ENCODE measurements at places on chromosomes 6 and 20.

DNA sequence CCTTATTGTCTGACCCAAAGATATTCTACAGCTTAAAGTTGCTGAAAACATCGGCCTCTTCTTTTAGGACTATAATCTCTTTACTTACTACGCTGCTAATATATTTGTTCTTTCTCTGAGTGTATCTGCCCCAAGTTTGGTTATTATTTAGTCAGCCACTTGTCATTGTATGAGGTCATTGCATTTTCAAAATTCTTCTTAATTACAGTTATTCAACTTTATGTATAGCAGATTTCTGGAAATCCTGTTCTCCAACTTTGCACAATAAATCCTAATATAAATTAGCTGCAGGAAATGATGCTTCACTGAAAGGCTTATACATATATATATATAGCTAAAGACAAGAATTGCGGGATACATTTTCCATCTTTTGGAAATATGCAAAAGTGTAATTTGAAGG, 88.5 kb upstream of the HIVEP1 start:
- DNase-seq: no peak

GRCh38 chr20:63417097-63417737, 55.2 kb downstream of the KCNQ2 start:
- no peak for DNase-seq

DNA sequence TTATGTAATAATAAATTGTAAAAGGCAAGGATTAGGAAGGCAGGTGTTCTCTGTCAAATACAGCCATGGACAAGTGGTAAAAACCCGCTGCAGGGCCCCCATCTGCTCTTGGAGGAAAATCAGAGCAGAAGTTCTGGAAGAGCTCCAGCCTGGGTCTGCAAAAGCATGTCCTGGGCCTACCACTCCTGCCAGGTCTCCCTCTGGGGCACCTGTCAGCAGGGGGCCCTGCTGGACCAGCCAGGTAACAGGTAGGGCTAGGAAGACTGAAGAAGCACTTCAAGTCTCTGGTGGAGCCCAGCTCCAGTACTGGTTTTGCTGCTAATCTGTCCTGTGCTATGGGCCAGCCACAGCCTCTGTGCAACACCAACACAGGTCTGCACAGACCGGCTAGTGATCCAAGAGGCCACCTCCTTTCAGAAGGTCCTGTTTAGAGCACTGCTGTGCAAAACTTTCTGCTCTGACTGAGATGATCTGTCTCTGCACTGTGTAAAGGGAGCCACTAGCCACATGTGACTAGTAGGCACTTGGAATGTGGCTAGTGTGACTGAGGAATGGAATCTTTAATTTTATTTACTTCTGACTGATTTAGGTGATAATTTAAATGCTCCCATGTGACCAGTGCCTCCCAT, 30.2 kb downstream of the RRBP1 start:
- no peak for DNase-seq

- no peak for DNase-seq
These were observed 142.1 kb downstream of the MYB start for GRCh38 chr6:135323202-135323668.

DNA sequence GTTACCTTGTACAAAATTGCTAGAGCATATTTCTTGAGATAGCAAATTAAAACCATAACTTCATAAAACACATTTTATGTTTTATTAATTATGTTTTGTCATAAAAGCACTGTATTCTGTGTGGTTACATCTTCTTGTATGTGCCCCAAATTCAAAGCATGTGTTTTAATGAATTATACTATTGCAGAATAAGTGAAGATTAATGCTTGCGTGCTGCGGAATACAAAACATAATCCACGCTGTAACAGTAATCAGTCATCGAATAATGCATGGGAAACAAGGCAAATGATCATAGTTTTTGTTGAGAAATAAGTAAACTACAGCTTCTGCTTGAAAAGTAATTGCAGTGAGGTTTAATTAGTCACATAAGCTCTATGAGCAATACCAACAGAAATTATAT, 459.2 kb upstream of the SOX4 start:
- DNase-seq: no peak

DNA sequence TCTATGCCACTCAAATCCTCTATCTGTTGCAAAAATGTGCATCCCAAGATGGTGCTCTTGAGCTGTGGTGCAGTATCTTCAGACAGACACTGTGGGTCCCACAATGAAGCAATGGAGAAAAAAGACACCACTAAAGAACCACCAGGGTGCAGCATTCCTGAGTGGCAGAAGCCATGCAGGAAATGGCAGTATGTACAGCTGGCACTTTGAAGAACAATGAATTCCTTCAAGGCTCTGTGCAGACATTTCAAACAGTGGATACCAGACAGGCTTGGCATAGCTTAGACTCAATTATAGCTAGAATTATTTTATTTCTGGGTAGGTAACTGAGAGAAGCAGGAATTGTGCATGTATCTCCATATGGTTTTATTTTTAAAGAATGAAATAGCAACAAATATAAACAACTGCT, 24.0 kb upstream of the HDAC2 start:
- peak; percentile 84 for DNase-seq

DNA sequence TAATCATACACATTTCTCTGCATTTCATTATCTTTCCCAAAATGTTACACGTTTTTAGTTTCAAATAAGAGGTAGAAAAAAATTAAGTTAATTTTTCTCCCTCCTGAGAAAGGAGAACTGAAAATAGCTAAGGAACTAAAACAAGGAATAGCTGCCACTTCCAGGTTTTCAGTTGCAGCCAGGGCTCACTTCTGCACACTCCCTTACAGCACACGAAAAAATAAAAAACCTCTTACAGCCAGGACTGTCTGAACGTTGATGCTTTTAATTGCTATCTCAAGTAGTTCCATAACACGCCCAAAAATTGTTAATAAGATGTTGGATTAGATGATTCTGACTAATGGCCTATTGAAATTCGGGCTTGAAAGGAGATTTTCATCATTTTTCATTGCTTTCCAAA, 153.7 kb upstream of the THBS2 start:
- no peak for DNase-seq

DNA sequence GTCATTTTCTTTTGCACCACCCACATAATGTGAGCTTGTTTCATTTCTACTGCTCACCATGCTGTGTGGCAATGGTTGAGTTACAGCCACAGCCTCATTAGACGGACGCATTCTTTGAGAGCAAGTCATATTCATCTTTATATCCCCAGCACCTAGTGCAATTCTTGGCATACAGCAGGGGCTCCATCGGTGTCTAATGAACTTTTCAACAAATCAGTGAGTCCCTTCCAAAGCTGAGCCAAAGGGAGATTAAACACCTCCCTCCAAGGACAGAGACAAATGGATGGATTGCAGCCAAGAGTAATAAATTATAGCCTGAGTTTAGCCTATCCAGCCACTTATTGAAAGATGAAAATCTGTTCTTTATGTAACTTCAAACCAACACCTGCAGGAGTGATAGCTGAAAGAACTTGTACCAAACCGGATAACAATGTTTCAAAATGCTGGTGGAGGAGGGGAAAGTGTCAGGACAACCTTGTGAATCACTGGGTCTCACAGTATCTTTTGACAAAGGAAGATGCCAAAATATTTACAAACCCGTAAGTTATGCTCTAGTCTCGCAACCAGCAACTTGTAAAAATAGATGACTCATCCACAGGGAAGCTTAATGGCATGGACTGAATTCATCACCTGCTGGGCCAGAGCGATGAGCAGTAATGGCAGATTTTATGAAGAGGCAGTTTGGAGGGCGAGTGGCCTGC, 139.0 kb downstream of the PXDC1 start:
- peak; percentile 84 for DNase-seq

DNA sequence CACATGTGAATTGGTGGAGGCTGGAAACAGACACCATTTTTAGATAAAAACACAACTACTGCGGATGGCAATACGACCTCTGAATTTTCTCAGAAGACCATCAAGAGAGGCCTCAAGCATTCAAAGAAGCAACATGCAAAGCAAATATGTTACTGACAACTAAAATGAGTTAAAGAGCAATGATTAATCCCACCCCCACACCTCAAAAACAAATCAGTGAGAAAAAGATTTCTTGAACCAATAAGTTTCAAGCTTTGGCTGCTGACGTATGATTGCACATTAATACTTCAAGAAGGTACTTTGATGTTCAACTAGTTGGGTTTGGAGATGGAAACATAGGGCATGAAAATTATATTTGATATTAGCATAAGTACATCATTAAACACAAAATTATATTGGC, 982 bp downstream of the MMUT start:
- DNase-seq: no peak

DNA sequence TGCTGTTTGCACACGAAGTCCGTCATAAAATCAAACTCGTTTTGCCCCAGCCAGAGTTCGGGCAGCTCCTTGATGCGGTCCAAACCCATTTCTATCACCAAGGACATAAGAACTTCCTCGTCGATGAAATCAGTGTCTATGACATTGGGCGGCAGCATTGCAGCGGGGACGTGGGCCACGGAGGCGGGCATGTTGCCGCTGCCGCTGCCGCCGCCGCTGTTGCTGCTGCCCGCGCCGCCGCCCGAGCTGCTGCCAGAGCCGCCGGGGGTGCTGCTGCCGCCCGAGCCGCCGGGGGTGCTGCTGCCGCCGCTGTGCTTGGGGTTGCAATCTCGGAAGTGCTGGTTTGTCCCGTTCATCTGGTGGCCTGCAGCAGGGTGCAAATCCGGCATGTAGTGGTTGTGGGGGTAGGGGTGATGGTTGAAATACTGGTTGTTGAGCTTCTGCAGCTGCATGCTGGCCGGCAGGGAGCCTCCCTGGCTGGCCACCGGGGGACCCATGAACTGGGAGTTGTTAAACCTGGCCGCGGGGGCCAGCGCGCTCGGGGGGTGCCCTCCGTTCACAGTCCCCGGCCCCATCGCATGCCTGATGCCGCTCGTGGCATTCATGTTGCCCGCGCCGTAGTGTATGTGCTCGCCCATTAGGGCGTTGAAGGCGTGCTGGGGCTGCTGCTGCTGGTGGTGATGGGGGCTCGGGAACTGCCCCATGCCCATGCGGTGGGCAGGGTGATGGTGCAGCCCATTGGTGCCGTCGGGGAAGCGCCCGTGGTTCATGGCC, 1.1 kb downstream of the CITED2 start:
- DNase-seq: no peak

DNA sequence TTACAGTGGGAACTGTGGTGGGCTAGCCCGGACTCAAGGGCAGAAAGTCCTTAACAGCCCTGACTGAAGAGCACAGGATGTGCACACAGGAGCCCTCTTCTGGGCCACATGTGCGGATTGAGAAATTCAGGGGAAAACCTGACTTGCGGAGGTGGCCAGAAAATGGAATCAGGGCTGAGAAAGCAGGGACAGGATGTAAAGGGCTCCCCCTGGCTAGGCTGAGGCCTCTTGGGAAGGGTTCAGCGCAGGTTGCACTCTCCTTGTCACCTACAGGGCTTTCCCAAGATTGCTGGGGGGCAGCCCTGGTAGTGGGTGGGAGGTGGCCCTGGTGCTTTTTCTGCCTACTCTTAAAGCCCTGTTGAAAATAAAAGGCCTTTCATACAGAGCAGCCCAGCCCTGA, 251.2 kb downstream of the SLC24A3 start:
- DNase-seq: no peak

DNA sequence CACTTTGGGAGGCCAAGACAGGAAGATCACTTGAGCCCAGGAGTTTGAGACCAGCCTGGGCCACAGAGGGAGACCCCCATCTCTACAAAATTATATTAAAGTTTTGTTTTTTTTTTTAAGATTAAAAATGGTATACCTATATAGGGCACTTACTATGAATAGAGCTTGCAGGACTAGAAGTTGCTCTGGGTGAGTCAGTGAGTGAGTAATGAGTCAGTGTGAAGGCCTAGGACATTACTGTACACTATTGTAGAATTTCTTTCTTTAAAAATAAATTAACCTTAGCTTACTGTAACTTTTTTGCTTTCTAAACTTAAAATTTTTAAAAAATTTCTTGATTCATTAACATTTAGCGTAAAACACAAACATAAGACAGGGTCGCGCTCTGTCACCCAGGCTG, 29.7 kb downstream of the STK35 start:
- no peak for DNase-seq

DNA sequence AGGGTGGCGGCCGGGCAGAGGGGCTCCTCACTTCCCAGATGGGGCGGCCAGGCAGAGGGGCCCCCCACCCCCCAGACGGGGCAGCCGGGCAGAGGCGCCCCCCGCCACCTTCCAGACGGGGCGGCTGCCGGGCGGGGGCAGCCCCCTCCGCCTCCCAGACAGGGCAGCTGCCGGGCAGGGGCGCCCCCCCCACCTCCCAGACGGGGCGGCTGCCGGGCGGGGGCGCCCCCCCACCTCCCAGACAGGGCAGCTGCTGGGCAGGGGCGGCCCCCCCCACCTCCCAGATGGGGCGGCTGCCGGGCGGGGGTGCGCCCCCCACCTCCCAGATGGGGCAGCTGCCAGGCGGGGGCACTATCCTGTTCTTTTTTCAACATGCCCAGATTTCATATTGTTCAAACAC, 78.2 kb upstream of the DST start:
- DNase-seq: no peak

- no peak for DNase-seq
These were observed 29.5 kb downstream of the BEND6 start for GRCh38 chr6:56984361-56984760.

DNA sequence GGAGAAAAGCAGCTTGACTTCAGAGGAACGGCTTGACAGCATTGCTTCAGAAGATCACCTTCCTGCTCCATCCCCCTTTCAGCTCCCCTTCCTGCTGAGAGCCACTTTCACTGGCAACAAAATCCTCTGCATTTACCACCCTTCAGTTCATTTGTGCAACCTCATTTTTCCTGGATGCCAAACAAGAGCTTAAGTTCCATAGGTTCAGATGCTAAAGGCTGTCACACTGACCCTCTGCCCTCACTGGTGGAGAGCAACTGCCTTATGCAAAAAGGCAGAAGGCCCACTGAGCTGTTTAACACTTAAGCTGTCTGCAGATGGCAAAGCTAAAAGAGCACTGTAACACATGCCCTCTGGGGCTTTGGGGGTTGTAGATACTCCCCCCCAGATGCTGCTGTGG, 131.2 kb upstream of the SPACA1 start:
- DNase-seq: no peak

DNA sequence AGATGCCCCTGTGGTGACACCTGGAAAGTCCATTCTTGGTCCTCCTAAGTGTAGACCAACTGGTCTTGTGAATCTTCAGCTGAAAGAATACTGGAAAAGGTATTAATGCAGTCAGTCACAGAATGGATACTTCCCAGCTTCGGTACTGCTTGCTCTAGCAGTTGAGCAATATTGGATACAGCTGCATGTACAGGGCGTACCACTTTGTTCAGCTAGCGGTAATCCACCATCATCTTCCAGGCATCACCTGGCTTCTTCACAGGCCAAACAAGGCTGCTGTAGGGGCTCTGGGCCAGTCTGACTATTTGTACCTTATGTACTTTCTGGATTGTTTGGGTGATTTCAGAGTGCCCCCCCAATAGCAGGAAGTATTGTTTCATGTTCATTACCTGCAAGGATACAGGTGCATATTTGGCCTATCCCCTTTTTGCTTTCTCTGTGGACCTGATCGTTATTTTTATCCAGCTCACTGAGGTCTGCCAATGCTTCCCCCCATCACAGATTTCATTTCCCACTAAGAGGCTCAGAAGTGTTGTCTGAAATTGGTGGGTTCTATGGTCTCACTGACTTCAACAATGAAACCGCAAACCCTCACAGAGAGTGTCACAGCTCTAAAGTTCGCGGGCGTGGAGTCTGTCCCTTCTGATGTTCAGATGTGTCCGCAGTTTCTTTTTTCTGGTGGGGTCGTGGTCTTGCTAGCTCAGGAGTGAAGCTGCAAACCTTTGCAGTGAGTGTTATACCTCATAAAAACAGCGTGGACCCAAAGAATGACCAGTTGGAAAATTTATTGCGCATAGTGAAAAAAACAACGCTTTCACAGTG, 52.2 kb downstream of the TRIM27 start:
- no peak for DNase-seq

GRCh38 chr6:130127195-130127594, 95.6 kb downstream of the SAMD3 start:
- DNase-seq: no peak

Measured in HTR-8/SVneo (cell line).